ENCODE measurements at places on chromosomes 6 and 20.

DNA sequence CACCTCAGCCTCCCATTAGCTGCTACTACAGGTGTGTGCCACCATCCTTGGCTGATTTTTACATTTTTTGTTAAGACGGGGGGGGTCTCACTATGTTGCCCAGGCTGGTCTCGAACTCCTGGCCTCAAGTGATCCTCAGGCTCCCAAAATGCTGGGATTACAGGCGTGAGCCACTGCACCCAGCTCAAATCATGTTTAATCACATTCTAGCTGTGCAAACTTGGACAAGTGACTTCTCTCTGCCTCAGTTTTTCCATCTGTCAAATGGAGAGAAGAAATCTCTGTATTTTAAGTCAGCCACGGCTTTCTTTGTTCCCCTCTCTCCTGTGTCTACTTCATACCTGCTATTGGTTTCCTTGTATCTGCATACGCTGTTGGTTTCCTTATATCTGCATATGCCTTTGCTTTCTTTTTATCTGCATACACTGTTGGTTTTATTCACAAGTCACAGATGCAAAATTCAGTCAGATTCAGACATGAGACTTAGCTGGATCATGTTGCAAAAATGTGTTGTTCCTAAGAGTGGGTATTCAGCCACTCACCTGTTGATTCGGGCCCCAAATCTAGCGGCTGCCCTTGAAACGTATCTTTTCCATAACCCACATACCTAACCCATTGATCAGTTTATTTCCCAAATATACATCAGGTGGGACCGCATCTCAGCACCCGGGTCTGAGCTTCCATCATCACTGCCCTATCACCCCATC lies 30.2 kb downstream of the SULF2 start:
- H3K27ac ChIP-seq: no peak overlapping the region
- H3K4me3 ChIP-seq: no peak overlapping the region
- no peaks in the 10 kb centered on the region for H3K27me3 ChIP-seq
- DNase-seq: no peak
- no peaks in the 10 kb centered on the region for H3K4me1 ChIP-seq
- peaks cover 27% of the 10 kb centered on the region for H3K36me3 ChIP-seq

DNA sequence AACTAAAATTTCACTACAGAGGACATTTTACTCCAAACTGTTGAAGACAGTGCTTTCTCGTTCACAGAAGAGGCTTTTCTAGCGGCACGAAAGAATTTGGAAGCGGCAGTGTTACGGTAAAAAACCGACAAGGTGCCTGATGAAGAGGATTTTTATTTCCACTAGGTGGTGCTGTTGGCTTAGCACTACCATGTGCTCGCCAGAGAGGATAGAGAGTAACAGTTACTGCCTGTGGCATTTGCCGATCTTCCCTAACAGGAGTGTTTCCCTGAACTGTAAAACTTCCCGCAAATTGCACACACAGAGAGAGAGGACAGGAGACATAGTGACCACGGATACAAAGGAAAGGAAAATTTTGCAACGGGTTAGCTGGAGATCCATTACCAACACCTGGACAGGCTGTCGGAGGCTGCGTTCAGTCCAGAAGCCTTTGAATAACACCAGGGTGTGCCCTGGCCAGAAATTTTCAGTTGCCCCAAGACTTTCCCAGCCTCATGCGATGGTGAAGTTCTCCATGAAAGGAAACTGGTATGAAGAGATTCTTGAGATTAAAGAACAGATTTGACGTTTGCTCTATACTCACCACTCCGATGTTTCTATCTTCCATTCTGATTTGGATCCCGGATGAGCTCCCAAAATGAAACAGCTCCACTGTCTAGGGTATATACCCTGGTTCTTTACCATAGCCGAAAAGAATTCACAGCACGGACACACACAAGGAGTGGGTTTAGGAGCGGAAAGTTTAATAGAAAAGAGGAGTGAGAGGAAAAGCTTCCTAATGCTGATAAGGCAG lies 48.1 kb downstream of the HLA-DPB1 start:
- no peak overlapping the region for H3K27ac ChIP-seq
- no peaks in the 10 kb centered on the region for H3K36me3 ChIP-seq
- H3K27me3 ChIP-seq: peaks cover 16% of the 10 kb centered on the region
- H3K4me1 ChIP-seq: no peaks in the 10 kb centered on the region
- no peak for DNase-seq

DNA sequence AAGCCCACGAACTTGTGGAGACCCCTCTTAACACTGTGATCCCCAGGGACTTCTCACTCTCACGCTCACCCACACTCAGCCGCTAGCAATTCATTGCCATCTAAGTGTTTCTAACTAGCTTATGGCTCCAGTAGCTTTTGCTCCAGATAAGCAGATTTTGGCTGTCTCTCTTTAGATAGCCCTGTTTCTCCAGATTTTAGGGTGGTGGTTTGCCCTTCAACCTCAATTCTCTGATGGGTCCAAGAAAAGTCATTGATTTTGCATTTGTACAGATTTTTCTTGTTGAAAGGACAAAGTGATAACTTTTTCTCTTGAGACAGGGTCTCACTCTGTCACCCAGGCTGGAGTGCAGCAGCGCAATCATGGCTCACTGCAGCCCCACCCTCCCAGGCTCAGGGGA lies 41.2 kb downstream of the NR2E1 start:
- no peak for DNase-seq
- no peaks in the 10 kb centered on the region for H3K27me3 ChIP-seq
- no peak overlapping the region for H3K4me3 ChIP-seq
- H3K4me1 ChIP-seq: no peaks in the 10 kb centered on the region

DNA sequence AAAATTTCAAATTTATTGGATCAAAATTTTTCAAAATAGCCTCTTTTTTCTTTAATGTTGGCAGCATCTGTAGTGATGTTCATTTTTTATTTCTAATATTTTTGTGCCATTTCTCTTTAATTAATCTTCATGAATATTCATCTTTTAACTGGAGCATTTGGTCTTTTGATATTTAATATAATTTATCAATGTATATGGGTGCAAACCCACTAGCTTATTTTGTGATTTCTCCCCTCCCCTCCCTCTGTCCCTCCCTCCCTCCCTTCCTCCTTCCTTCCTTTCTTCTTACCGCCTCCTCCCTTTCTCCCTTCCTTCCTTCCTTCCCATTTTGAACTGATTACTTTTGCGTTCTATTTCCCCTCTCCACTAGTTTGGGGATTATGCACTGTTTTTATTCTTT lies 49.2 kb downstream of the TGM2 start:
- H3K4me3 ChIP-seq: no peak overlapping the region
- no peaks in the 10 kb centered on the region for H3K36me3 ChIP-seq
- DNase-seq: no peak
- no peaks in the 10 kb centered on the region for H3K27me3 ChIP-seq
- peaks cover 20% of the 10 kb centered on the region for H3K4me1 ChIP-seq

DNA sequence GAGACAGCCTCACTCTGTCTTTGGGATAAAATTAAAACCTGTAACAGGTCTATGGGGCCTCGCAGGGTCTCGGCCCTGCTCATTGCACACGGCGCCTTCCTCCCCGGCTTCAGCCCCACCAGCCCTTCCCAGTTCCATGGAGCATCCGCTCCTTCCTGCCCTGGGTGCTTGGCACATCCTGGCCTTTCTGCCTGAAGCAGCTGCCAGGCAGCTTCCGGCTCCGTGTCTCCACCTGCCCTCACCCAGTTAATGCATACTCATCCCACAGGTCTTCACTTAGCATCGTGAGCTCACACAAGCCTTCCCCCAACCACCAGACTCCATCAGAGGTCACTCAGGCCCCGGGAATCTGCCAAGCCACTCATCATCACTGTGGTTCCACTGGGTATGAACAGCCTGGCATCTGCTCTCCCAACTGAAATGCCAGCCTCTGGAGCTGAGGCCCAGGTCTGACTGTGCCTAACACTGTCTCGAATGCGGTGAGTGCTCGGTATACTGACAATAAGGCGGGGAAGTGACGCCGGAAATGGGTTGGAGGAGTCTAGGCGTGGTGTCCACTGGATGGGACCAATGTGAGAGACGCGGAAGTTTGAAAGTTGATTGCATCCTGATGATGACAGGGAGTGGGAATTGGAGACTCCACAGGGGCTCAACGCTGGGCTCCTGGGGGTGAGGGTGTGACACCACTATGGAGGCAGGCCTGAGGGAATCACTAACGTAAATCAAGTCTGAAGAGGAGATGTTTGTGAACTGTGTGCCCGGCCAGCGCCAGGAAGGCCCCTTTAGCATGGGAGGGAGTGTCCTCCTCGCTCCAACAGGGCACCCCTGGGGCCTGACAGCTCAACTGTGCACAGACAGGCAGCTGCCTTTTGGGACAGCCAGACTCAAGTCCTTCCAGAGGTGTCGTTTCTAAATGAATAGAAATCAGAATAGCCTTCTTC lies 245.8 kb downstream of the TTLL2 start:
- no peaks in the 10 kb centered on the region for H3K4me1 ChIP-seq
- H3K36me3 ChIP-seq: no peaks in the 10 kb centered on the region
- no peak for DNase-seq
- no peaks in the 10 kb centered on the region for H3K27me3 ChIP-seq
- H3K27ac ChIP-seq: no peak overlapping the region
- H3K4me3 ChIP-seq: no peak overlapping the region

- H3K4me3 ChIP-seq: no peak overlapping the region
- DNase-seq: no peak
- no peaks in the 10 kb centered on the region for H3K4me1 ChIP-seq
- H3K27ac ChIP-seq: no peak overlapping the region
Measured at GRCh38 chr20:47557791-47558190, 56.1 kb downstream of the NCOA3 start.

DNA sequence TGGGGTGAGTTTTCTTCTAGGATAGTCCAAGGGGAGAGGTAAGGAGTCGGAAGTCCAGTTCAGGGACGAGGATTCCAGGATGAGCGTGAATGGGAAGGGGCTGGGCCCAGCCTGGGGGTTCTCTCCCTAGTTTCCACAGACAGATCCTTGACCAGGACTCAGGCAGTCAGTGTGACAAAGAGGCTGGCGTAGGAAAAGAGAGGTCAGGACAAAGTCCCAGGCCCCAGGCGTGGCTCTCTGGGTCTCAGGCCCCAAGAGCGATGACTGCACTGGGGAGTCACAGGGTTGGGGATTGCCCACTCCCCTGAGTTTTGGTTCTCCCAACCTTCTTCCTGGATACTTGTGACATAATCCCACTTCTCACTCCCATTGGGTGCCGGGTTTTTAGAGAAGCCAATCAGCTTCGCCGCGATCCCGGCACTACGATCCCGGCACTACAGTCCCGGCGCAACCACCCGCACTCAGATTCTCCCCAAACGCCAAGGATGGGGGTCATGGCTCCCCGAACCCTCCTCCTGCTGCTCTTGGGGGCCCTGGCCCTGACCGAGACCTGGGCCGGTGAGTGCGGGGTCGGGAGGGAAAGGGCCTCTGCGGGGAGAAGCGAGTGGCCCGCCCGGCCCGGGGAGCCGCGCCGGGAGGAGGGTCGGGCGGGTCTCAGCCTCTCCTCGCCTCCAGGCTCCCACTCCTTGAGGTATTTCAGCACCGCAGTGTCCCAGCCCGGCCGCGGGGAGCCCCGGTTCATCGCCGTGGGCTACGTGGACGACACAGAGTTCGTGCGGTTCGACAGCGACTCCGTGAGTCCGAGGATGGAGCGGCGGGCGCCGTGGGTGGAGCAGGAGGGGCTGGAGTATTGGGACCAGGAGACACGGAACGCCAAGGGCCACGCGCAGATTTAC lies 46.2 kb upstream of the TRIM26 start:
- peaks cover 14% of the 10 kb centered on the region for H3K4me1 ChIP-seq
- no peak overlapping the region for H3K27ac ChIP-seq
- H3K36me3 ChIP-seq: peaks cover 1% of the 10 kb centered on the region
- peak; percentile 30 for DNase-seq

DNA sequence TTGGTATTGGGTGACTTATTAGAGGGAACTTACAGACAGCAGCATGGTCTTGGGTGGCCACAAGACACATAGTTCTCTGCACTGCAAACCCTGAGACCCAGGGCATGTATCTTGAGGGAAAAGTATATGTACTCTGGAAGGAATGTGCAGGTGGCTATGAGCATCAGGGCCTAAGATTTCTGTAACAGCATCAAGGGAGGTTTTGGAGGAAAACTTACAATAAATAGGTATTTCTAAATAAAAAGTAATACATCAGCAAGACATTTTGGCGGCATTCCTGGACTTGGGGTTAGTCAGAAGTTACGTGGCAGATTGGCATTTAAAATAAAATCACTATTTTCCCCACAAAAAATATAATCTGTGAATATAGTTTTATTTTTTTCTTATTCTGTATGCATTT lies 8.0 kb upstream of the STX7 start:
- H3K4me1 ChIP-seq: no peaks in the 10 kb centered on the region
- DNase-seq: no peak
- no peak overlapping the region for H3K27ac ChIP-seq
- H3K36me3 ChIP-seq: no peaks in the 10 kb centered on the region
- H3K27me3 ChIP-seq: no peaks in the 10 kb centered on the region

DNA sequence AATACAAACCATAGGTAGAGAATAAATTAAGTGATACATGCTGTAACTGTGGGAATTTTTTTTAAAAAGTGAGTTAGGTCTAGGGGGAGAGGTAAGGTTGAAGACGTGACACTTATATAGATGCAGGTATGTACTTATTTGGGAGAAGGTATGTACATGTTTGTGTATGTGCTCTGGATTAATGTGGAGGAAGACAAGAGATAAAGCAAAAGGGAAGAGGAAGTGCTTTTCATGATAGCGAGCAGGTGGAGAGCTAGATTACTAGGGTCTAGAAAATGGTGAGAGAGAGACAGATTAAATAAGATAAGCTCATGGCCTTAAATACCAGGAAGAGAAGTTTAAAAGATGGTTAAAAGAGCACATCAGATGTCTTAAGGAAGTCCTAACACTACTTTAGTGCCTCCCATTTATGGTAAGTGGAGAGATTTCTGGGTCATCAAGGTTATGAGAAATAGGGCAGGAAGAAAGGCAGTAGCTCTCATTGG lies 92.5 kb downstream of the MAN1A1 start:
- no peak overlapping the region for H3K4me3 ChIP-seq
- no peak overlapping the region for H3K27ac ChIP-seq
- no peaks in the 10 kb centered on the region for H3K36me3 ChIP-seq

DNA sequence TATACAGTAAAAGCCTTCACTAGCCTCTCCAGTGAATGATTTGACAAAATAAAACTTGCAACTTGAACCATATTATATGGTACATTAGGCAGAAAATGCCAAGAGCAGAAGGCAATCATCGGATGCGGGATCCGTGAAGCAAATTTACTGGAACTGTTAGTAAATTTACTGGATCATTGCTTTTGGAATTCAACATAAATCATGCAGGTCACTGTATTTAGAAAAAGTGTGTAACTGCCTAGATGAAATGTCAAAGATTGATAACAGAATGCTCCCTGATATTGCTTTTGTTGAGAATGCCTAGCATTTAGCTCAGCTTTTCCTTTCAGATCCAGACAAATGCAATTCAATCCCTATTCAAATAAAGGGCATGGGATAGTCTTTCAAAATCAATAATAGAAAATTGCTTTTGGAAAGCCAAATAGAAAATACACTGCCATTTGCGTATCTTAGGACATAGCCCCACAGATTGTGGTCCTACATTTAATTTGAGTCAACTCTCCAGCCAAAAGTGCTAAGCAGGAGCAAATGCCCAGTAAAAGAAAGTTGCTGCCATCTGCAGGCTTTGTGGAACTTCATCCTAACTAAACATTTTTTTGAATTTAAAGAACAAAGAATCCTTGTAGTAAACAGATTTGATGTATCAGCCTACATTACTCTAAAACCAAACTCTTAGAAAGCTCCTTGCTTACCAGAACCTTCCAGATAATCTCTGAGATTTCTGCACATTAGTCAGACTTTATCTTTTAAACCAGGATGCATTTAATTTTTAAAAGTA lies 109.5 kb upstream of the HSF2 start:
- no peak overlapping the region for H3K27ac ChIP-seq
- DNase-seq: no peak
- H3K4me1 ChIP-seq: no peaks in the 10 kb centered on the region
- no peak overlapping the region for H3K4me3 ChIP-seq

GRCh38 chr6:14912226-14912625 lies 333.6 kb upstream of the JARID2 start:
- H3K4me3 ChIP-seq: no peak overlapping the region
- no peaks in the 10 kb centered on the region for H3K4me1 ChIP-seq
- no peak for DNase-seq
- H3K27me3 ChIP-seq: no peaks in the 10 kb centered on the region
- H3K36me3 ChIP-seq: no peaks in the 10 kb centered on the region
- H3K27ac ChIP-seq: no peak overlapping the region
